ENCODE measurements at places on chromosomes 13 and 19.

DNA sequence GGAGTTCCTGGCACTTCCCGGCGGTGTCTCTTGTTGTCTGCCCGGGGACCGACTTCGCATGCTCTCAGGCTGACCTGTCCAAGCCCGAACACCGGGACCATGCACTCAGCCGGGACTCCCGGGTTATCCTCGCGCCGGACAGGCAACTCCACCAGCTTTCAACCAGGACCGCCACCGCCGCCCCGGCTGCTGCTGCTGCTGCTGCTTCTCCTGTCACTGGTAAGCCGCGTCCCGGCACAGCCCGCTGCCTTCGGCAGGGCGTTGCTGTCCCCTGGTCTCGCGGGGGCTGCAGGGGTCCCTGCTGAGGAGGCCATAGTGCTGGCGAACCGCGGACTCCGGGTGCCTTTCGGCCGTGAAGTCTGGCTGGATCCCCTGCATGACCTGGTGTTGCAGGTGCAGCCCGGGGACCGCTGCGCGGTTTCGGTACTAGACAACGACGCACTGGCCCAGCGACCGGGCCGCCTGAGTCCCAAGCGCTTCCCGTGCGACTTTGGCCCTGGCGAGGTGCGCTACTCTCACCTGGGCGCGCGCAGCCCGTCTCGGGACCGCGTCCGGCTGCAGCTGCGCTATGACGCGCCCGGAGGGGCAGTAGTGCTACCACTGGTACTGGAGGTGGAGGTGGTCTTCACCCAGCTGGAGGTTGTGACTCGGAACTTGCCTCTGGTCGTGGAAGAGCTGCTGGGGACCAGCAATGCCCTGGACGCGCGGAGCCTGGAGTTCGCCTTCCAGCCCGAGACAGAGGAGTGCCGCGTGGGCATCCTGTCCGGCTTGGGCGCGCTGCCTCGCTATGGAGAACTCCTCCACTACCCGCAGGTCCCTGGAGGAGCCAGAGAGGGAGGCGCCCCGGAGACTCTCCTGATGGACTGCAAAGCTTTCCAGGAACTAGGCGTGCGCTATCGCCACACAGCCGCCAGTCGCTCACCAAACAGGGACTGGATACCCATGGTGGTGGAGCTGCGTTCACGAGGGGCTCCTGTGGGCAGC lies 661 bp downstream of the FREM2 start:
- H3K27me3 ChIP-seq, result no peaks in the 10 kb centered on the region
- no peaks in the 10 kb centered on the region for H3K36me3 ChIP-seq
- no peak overlapping the region for H3K4me3 ChIP-seq
- no peak overlapping the region for H3K27ac ChIP-seq
- H3K4me1 ChIP-seq, result no peaks in the 10 kb centered on the region

DNA sequence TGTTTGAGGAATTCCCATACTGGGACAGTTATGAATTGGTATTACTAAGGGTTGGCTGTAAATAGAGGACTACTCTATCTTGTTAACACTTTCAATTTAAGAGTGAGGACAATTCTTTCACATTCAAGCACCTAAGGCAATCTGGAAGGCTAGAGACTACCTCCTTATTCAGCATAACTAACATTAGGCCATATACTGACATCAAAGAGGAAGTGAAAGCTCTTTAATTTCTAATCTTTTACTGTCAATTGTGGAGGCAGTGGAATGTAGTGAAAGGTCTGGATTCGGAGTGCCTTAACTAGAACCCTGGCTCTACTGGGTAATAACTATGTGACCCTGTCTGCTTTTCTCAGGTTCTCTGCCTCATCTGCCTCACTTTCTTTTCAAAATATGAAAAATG lies 134.0 kb downstream of the UFM1 start:
- no peak overlapping the region for H3K27ac ChIP-seq
- no peaks in the 10 kb centered on the region for H3K36me3 ChIP-seq
- DNase-seq, result no peak
- no peaks in the 10 kb centered on the region for H3K27me3 ChIP-seq
- no peaks in the 10 kb centered on the region for H3K4me1 ChIP-seq
- no peak overlapping the region for H3K4me3 ChIP-seq

- no peak for DNase-seq
- no peaks in the 10 kb centered on the region for H3K36me3 ChIP-seq
- H3K27me3 ChIP-seq, result no peaks in the 10 kb centered on the region
- no peak overlapping the region for H3K4me3 ChIP-seq
- H3K4me1 ChIP-seq, result no peaks in the 10 kb centered on the region
Measured at GRCh38 chr13:34335014-34336007, 517.4 kb downstream of the RFC3 start.

- no peak for DNase-seq
- H3K27ac ChIP-seq, result no peak overlapping the region
- H3K4me1 ChIP-seq, result no peaks in the 10 kb centered on the region
Measured at GRCh38 chr13:94170145-94170571, 309.3 kb downstream of the DCT start.

- no peak overlapping the region for H3K4me3 ChIP-seq
- H3K27me3 ChIP-seq, result no peaks in the 10 kb centered on the region
- no peak overlapping the region for H3K27ac ChIP-seq
Measured at GRCh38 chr13:107736170-107736569, 479.2 kb downstream of the LIG4 start.
